ENCODE measurements at places on chromosomes 11 and 22. TPM values are rescaled to one million over a fixed set of nuclear protein-coding genes. Genes with fewer than 3 reads are reported as not detected.

KRTAP5-8 gene
- not detected for total RNA-seq

GRCh38 chr11:120210626-120211521 is at the start of gene OAF:
TSS of gene OAF (plus strand) at chr11:120211032. CDS start at chr11:120211280, 248 bp downstream.
- no peak for DNase-seq

- DNase-seq: no peak
These were observed 106.8 kb downstream of the ABTB2 start for GRCh38 chr11:34250732-34251588.

DNA sequence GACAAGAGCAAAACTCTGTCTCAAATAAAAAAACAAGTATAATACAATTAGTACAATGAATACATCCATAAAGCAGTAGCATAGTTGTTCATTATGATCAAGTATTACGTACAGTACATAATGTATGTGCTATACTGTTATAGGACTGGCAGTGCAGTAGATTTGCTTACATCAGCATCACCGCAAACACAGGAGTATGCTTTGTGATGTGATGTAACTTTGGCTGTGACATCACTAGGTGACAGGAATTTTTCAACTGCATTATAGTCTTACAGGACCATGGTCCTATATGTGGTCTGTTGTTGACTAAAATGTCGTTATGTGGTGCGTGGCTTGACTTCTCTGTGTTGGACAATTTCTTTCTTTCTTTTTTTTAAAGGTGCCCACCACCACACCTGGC is 16.6 kb downstream of the TBC1D22A start:
- DNase-seq: no peak
